Epithelial cell of esophagus (primary cell): ENCODE measurements at places on chromosomes 1 and 21.
A peak's percentile ranks its signal among the peaks of the same experiment; 100 is the strongest.

GRCh38 chr21:17402937-17403336 lies 109.9 kb upstream of the CXADR start:
- DNase-seq, result no peak

DNA sequence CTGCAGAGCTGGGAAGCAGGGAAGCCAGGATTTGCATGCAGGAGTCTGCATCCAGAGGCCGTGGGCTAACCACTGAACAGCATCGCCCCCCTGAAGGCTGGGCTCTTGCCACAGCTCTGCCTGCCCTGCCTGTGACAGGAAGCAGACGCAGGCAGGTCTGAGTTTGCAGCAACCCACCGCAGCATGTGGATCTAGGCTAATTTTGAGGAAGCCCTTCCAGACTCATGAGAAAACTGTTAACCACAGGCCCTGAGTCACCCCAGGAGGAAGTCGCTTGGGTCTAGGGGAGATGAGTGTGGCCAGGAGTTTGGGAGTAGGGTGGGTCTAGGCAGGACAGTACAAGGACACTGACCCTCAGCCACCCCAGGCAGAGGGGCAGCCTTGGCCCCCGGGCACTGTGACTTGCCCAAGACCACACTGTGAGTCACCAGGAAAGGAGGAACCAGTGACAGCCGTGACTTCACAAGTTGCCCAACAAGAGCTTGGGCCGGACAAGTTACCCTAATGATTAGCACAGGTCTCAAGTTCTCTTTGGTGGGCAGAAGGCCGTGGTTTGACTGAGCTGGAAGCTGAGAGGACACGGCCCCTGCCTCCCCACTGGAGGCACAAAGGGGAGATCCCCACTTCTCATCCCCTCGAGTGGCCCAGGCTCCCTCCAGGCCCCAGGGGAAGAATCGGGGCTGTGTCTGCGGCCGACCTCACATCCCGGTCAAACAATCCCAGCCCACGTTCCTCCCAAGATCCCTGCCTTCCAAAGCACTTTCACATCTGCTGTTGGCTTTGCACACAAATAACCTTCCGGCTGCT lies 826 bp downstream of the LAPTM5 start:
- peak; percentile 92 for DNase-seq

- DNase-seq, result no peak
Measured at GRCh38 chr1:11178021-11179015, 10.8 kb upstream of the ANGPTL7 start.

DNA sequence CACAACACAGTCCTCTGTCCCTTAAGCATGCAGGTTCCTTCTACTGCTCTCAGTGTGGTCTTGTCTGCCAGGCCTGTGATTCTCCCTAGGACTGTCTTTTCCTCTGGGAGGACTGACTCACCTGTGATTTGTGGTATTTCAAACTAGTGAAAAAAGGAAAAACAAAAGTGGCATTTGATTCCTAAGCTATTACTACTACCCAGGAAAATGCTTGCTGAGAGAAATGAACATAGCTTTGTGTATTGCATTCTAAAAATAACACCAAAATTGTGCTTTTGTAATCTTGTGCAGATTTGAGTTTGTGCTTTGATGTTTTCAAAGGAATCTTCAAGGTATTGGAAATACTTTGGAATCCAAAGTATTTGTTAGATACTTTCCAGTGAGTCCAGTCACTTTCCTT lies 57.0 kb downstream of the GPR161 start:
- DNase-seq, result peak; percentile 66

DNA sequence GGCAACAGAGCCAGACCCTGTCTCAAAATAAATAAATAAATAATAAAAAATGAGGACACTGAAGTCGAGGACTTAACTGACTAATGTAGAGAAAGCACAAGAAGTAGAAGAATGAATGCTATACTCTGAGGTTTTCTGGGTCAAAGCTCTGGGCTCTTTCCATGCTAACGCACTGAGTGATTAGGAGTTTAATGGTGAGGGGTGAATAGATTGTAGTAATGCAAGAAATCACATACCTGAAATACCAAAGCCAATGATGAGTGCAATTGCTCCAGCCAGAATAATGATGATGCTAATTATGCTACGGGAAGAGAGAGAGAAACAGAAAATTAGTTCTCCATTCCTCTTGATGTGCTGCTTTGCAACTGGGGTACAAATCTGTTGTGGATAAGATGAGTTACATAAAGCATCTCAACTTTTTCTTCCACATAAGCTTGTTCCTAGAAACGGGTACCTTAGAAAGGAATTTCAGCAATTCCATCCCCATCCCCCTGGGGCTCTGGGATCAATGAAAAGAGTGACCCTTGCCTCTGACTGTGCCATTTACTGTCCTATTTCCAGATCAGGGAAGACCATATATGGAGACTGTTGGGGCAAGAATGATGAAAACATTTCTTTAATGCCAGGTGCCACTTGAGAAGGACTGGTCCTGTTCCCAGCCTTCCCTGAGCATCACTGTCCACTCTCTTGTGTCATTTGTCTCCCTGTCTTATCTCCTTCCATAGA lies 40.7 kb downstream of the VTCN1 start:
- DNase-seq, result no peak

DNA sequence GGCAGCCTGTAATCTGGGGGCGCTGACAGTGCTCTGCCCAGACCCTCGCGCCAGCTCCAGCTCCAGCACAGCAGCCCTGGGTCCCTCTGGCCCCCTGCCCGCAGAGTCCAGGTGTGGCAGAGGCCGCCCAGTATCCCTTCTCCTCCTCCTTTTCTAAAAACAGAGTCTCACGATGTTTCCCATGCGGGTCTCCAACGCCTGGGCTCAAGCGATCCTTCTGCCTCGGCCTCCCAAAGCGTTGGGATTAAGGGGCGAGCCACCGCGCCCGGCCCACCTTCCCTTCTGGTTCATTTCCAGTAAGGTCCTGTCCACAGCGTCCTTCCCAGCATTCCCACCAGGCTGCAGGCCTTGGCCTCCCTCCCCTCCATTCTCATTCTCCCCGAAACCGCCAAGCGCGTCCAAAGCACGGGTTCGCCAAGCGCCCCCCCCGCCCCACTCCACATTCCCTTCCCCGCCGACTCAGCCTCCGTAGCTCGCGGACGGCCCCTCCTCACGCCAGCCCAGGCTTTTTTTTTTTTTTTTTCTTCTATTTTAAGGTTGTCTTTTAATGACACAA lies 2.0 kb upstream of the PCBP3 start:
- DNase-seq, result no peak

DNA sequence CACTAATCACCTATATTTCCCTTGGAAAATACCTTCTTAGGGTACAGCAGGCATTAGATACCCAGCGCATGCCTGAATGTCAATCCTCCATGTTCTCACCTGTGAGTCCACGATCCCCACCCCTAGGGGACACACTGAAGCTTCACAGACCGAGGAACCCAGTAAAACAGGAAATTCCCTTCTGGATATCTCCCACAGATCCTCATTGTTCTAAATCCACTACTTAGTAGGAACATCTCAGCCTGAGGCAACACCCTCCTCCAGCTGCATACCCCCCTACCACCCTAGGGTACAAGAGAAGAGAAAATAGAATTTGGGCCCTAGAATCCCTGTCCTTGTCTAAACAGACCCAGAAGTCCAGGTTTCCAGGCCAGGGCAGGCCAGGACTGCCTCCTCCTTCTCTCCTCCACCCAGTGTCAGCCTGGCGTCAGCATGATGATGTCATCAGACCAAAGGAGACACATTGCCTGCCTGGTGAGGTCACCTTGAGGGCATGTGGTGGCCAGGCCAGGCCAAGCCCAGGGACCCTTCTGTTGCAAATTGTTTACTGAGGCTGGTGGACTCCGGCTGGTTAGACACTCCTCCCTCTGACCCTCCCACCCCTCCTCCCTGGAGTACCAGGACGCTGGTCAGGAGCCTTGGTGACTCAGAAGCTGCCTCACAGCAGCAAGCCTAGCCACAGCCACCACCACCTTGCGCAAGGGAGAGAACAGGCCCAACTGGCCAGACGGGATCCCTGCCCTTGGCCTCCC lies 6.2 kb downstream of the NECTIN4 start:
- DNase-seq, result peak; percentile 99

DNA sequence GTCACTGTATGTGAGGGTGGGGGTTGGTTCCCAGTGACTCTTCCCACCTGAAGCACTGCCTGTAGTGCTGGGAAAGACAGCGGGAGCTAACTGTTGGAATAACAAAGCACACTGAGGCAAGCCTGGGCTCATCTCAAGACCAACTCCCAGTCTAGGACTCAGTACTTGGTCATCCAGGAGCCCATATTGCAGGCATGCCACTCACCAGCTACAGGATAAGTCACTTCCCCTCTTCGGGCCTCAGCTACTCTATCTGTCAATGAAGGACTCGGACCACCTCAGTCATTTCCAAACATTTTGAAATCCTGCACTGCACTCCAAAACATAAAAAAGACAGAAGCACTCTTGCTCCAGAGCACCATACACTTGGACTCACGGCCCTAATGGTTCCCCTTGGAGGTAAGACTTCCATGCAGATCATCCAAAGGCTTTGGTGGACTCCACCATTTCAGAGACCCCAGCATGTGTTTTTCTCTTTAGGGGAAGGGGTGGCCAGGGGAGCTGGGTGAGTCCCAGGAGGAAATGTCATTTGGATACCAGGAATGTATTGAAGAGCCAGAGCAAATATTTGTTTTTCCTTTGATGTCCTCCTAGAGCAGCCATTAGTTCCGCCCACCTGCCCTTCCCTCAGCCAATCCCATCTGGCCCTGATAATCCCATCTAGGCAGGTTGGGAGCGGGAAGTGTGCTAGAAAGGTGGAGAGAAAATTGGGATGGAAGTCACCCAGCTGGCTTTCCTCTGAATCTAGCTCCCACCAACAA lies 3.1 kb downstream of the NUAK2 start:
- peak; percentile 98 for DNase-seq

GRCh38 chr21:31781737-31782136 lies 49.8 kb upstream of the SCAF4 start:
- peak; percentile 41 for DNase-seq

DNA sequence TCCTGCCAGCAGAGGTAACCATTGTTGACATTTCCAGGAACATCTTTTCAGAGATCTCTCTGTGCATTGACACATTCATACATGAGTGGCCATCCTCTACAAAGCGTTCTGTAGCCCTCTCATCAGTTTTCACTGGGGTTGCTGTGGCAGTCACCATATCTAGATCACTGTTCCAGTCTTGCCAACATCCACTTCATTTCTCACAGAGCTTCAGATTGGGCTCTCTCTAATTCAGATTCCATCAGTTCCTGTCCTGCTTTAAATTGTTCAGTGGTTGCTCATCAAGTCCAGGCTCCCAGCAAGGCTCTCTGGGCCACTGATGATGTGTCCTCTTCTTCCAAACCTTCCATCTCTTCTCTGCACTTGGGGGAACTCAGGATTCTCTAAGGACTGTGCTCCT lies 173.7 kb downstream of the KCNJ6 start:
- DNase-seq, result peak; percentile 37

DNA sequence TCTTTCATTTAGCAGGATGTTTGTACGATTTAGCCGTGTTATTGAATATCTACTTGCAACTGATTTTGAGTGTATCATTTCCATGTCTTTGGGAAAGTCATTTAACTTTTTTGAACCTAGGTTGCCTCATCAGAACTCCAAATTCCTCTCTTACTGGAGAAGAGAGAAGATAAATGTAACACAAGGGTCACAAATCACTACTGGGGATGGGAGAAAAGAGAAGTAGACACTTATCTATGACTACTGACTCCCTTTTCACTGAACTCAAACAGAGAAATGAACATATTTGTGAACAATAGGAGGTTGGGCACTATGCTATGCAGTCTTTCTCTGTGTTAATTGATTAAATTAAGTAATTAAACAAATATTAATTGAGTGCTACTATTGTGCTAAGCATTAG lies 42.2 kb downstream of the TENT5C start:
- DNase-seq, result no peak

DNA sequence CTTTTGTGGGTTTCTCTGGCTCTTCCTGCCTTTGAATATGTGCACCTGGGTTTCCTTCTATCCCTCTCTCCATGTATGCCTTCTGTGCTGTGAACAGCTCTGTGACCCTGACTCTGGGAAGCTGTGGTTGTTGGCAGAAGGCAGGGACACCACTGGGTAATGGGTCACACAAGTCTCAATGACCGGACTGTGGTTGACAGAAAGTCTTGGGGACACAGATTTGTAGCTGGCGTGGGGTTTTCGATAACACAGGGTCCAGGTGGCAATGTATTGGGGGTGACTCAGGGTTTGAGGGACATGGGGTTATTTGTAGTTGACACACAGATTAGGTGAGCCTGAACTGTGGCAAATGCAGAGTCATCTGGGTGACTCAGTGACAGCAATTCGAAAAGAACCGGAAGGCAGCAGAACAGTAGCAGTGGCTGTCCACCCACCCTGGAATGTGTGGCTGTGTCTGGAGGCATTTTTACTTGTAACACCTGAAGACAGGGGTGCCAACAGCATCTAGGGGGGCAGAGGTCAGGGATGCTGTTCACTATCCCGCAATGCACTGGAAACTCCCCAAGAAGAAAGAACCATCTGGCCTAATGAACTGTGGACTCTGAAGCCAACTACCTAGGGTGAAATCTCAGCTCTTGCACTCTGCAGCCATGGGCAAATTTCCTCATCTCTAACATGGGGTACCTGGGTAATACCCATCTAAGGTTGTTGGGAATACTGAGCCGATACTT lies 13.0 kb upstream of the SLC6A9 start:
- peak; percentile 69 for DNase-seq

DNA sequence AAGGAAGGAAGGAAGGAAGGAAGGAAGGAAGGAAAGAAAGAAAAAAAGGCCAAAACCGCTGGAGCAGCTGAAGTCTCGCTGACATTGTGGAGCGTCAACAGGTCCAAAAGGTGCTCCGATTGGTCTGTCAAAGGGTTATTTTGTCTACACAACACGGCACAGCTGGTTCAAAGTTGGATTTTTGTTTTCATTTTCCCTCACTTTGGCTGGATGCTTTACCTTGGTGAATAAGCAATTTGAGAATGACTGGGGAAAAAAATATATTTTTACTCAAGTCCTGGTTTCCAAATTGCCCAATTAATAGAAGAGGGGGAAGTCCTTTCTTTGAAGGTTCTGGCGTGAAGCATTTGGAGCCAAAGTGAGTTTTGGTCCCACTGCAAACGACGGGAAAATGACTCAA lies 19.3 kb upstream of the PAX7 start:
- no peak for DNase-seq

- DNase-seq, result peak; percentile 73
Measured at GRCh38 chr1:2255420-2256369, 27.6 kb downstream of the SKI start.

- peak; percentile 72 for DNase-seq
Measured at GRCh38 chr21:42593007-42593814, 60.2 kb upstream of the PDE9A start.

DNA sequence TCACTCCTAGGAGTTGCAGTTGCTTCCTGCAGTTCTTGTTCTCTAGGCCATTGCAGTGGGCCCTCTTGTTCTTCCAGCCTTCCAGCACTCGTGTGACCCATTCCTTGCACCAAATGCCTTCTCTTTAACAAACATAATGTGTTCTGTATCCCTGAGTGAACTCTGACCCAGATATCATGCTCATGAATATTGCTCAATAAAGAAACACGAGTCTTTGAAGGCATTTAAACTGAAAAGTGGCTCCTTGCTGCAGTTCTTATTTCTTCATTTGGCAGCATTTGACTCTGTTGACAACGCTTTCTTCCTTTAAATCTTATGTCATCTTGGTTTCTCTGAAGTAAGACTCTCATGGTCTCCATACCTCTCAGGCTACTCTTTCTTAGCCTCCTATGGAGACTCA lies 100.7 kb upstream of the PDE4B start:
- DNase-seq, result no peak

- no peak for DNase-seq
Measured at GRCh38 chr1:74937176-74937575, 197.0 kb upstream of the LHX8 start.
